ENCODE measurements at places on chromosomes 2 and 18.

GRCh38 chr2:52594026-52594425 lies 1173.6 kb upstream of the CHAC2 start:
- DNase-seq, result no peak

DNA sequence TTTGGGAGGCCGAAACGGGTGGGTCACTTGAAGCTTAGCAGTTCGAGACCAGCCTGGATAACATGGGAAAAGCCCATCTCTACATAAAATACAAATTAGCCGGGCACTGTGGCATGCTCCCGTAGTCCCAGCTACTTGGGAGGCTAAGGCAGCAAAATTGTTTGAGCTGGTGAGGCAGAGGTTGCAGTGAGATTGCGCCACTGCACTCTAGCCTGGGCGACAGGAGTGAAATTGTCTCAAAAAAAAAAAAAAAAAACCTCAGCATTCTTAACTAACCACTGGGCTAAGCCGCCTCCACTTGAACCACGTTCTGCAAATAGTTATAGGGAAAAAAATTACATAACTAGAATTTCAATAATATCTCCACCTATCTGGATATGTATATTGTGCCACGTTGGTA lies 2.3 kb downstream of the FOXI3 start:
- DNase-seq, result no peak

GRCh38 chr2:27208486-27209050 lies 3.3 kb upstream of the ATRAID start:
- DNase-seq, result no peak

GRCh38 chr2:161427664-161428587 lies 11.8 kb downstream of the TBR1 start:
- no peak for DNase-seq

- DNase-seq, result no peak
These were observed 77.5 kb upstream of the SERTAD2 start for GRCh38 chr2:64731263-64731643.

- no peak for DNase-seq
These were observed 330.0 kb upstream of the DCC start for GRCh38 chr18:52009958-52010357.

DNA sequence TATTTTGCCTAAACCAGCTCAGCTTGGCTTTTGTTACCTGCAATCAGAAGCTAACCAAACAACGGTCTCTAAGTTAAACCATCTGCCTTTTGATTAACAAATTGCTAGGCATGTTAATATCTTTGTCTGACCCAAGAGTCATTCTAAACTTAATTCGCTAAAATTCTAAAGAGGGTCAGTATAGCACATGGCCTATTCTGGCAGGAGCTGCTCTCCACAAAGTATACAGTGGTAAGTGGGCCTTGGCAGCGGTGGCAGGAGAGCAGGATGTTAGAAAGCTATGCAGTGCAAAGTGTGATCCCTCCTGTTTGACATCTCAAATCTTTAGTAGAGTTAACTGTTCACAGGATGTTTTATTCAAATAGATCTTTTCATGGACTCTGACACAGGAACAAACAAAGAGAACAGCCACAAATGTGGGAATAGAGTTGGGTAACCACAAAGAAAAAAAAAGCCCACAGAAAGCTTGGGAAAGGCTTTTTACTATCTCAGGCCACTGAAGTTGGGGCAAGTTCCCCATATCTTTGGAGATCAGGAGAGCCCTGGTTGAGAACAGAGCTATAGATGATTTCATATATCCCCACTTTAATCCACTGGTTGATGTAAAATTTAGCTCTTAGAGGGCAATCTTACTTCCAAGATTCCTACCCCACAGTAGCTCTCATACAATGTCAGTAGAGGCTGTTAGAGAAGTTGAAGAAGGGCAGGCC lies 10.6 kb downstream of the CFAP210 start:
- no peak for DNase-seq

GRCh38 chr2:66525606-66526005 lies 90.7 kb downstream of the MEIS1 start:
- no peak for DNase-seq

DNA sequence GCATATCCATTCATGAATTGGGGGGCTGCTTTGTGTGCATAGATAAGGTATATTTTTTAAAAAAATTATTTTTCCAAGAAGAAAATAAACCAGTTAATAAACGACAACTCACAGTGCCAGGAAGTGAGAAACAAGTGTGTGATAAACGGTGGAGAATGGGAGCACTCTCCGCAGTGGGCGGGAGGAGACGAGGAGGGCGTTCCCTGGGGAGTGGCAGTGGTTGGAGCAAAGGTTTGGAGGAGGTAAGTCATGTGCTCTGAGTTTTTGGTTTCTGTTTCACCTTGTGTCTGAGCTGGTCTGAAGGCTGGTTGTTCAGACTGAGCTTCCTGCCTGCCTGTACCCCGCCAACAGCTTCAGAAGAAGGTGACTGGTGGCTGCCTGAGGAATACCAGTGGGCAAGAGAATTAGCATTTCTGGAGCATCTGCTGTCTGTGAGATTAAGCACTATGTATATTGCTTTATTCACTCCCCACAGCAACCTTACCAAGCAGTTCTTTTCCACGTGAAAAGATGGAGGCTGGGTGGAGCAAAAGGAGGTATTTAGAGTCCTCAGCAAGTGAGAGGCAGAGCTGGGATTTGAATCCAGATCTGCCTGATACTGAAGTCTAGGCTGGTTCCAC lies 27.0 kb upstream of the CASP8 start:
- peak; percentile 66 for DNase-seq

DNA sequence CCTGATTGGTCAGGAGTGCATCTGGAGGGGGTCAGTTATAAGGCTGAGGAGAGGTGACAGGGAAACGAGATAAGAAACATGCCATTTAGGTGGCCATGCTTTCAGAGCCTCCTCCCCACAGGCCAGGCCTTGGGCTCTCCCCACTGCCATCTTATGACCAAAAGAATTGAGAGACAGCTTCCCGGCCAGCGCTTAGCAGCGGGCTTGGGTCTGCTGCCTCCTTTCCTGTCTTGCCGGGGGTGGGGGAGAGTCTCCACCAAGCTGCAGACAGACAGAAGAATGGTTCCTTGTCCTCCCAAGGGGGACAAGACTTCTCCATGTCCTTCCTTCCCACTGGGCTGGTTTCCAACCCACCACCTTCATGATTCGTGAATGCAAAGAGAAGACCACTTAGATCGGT lies 171.3 kb downstream of the SMAD7 start:
- no peak for DNase-seq

- DNase-seq, result no peak
These were observed 38.5 kb downstream of the SPRED2 start for GRCh38 chr2:65393743-65394422.

GRCh38 chr2:151767536-151767935 lies 33.3 kb upstream of the NEB start:
- DNase-seq, result no peak

DNA sequence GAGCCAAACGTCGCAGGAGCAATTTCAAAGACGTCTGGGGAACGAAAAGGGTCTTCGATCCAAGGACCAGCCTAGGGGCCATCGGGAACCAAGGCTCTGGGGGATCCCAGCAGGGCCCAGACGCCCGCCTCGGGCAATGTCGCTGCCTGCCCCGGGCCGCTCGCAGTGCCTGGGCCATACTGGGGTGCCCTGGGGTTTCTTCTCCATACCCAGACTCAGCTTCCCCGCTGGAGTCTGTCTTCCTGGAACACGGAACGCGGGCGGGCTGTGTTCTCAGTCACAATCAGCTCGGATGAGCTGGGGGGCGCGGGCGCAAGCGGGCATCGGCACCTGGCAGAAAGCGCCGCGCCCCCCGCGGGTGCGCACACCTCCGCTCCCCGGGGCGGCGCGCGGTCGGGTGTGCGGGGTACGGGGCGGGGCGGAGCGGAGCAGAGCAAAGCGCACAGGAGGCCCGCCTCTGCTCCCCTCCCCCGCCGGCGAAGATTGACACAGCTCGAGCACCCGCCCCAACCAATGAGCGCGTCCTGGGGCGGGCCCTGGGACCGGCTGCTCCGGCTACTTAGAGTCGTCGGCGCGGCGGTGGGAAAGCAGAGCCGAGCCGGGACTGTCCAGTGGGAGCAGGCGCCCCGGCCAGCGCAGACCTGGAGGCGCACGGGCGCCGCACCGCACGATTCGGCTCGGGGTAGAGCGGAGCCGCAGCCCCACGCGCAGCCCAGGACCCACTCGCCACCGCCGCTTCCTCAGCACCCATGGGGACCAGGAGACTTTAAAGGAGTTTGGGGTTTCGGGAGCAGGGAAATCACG lies at the start of gene LRATD1:
Gene LRATD1, plus strand, starts transcription at position 585 of the 804 bp plus-strand sequence. CDS start 1,263 bp downstream, outside the sequence.
- no peak for DNase-seq

GRCh38 chr18:3985664-3986063 lies 469.4 kb downstream of the DLGAP1 start:
- no peak for DNase-seq

DNA sequence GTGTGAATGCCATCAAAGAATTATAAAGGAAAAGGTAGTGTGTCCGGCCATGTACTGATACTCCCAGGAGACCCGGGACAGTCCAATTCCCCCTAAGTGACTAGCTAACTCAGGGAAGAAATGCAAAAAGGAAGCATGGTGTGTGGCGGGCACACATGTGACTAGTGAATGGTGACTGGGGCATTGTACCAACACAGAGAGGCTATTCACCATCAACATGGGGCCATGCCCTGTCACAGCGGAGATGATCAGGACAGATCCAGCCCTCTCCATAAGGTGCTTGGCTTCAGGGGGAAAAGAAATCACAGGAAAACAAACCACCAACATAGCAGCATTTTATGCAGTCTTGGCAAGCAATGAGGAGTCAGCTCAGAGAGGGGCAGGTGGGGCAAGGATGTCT lies 34.3 kb downstream of the FAM168B start:
- no peak for DNase-seq

DNA sequence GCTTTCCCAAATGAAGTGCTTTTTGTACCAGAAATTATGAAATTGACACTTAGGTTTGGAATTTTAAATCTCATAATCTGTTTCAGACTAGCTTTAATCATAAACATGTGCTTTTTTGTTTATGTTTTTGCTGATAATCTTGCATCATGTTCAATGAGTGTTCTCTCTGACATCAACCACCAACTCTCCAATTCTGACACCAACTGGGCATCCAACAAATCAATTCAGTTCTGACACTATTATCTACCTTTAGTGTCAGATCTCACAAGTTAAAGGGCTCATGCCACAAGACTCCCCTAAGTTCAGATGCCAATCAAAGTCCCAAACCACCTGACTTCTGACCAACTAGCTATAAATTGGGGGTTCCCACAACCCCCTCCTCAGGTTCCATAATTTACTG lies 19.6 kb downstream of the PELI1 start:
- no peak for DNase-seq

GRCh38 chr2:157971702-157972101 lies 95.6 kb upstream of the ACVR1 start:
- no peak for DNase-seq

DNA sequence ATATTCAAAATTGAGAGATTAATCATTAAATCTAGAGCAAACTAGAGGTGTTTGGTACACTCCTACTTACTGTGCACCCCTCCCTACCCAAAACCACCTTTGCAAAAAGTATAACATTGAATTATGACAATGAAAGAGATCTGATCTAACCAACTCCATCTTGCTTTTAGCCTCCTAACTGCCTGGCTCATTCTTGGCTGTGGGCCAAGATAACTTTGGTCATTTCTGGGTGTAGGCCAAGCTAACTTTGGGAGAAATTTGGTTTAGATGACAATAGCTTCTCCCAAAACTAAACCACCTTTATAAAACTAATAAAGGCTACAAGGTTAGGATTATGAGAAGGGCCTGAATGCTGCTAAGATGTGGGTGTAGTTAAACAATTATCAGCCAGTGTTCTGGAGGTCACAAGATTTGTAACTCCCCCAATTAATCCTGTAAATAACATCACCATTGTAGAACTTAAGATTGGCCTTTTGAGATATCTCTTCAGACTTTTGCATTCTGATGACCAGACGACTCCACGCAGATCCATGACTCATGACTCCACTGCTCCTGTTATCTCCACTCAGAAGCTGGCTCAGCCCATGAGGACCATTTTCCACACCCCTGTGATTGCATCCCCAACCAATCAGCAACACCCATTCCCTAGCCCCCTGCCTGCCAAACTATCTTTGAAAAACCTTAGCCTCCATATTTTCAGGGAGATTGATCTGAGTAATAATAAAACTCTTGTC lies 160.2 kb downstream of the FBXO15 start:
- no peak for DNase-seq

GRCh38 chr2:217434180-217434975 lies 568.4 kb downstream of the TNS1 start:
- no peak for DNase-seq

DNA sequence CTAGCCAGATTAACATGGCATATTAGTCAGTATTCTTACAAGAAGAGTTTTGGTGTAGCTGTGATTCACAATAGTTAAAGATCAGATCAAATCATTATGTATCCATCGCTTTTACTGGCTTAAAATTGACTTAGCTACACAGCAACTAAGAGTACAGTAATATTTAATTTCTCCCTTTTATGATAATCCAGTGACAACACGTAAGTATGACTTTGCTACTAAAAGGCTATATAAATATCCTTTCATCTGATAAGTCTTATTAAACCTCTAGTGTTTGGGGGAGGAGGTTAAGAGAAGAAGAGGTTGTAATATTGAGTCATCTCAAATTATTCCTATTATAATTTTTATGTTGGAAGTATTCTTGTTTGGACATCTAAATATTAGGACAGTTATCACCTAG lies 51.0 kb downstream of the KCNG3 start:
- DNase-seq, result no peak

DNA sequence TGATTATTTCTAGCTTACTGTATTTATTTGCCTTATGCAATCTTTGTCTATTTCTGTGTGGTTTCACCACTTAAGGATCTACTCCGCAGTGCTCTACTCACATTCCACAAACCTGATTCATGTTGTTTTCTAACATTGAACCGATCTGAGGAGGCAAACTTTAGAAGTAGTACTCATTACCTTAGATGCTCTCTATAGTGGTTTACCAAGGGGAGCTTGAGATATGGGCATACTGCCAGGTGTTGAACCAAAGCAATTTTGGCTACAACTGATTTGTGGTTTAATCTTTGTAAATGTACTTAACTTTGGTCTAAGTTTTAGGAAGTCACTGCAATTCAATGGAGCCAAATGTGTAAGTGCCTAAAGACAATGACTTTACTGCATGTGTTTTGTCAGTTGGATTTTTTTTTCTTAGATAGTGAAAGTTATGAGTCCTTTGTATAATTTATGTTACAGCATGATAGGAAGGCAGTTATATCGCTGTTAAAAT lies 50.1 kb downstream of the MAP2 start:
- no peak for DNase-seq

DNA sequence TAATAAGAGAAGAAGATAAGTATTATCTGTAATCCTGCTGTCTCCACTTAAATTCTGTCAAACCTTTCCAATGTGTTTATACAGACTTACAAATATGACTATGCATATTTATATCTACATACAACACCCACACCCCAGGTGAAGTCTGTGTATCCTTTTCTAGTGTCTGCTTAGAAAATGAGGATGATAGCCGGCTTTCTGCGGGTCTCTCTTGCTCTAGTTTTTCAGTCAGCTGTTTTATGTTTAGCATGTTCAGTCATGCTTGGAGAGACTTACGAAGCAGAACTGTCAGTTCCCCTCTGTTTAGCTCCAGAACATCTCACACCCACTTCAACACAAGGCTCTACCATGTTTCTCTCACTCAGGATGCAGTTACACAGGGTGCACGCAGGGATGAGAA lies 137.3 kb upstream of the NFATC1 start:
- no peak for DNase-seq

Data from stimulated activated CD8-positive, alpha-beta memory T cell treated with anti-CD3 and anti-CD28 coated beads, Interleukin-7, amount 100 ng/mL, for 1 hour (primary cell).